ENCODE measurements at places on chromosomes 3 and 15.

DNA sequence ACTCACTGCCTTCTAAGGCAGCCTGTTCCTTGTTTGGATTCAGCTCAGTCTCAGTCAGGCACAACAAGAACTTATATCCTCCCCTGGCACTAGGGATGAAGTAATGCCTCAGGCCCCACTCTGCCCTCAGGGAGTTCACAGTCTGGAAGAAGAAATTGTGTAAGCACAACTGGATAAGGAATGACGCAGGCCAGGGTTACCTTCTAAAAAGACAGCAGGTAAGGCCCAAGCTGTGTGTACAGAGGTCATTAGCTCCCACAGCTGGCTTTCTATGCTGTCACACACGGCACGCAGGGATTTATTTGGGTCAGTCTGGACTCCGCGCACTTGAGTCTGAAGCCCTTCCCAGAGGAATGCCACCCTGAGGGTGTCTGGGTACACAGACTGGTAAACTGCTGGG, 82.9 kb downstream of the IQSEC1 start:
- no peak for DNase-seq

DNA sequence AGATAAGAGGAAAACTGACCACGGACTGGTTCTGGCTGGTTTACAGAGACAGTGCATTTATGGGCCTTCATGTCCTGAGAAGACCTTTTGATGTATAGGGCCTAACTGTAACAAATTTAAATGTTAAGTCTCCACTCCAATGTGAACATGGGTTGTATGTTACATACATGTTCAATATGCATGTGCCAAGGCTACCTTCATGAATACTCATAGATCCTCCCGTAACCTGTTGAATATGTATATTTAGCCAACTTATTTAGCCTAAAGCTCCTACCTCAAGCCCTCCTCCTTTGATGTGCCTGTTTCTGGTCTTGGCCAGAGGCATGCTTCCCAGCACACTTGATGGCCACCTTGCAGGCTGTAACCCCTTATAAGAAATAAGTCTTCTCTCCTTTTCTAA, at the start of gene OR5H2:
Gene OR5H2 (plus strand): TSS at position 301 of the 400 bp plus-strand sequence. CDS start 398 bp downstream, outside the sequence.
- no peak for DNase-seq

- DNase-seq = no peak
These were observed 26.1 kb upstream of the SSR3 start for GRCh38 chr3:156581033-156581432.

DNA sequence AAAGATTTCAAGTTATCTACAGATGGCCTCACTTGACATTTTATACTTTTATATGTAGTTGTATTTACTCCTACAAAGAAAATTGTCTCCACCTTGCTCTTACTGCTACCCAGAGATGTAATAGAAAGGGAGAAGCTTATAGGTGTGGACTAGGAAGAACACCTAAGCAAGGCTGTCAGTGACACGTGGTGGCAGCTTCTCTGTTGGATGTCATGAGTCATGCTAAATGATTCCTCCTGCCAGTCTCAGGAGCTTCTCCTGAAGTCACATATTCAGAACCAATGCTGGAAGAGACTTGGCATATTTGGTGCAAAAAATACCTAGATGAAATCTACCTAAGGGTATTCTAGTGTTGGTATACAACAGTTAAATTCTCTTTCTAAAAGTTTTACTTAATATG, 184.7 kb downstream of the LRRC3B start:
- DNase-seq = no peak

GRCh38 chr3:112751061-112751460, 95.6 kb downstream of the CD200R1L start:
- DNase-seq = no peak

DNA sequence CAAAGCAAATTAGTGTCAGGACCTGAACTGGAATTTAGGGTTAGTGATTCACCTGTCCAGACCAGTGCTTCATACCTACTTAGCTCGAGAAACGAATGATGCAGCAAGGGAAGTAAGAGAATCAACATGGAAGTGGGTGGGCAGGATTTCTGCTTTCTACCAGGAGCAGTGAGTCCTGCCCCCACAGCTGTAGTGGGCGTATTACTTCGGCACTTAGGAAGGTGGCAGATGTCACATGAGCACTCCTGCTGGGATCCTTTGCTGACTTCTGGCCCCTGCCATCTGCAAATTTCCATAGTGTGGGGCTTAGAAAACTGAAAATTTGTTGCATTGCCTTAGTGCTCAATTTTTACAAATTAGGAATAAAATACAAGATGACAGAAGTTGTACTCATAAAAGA, 31.2 kb downstream of the RYR3 start:
- no peak for DNase-seq

DNA sequence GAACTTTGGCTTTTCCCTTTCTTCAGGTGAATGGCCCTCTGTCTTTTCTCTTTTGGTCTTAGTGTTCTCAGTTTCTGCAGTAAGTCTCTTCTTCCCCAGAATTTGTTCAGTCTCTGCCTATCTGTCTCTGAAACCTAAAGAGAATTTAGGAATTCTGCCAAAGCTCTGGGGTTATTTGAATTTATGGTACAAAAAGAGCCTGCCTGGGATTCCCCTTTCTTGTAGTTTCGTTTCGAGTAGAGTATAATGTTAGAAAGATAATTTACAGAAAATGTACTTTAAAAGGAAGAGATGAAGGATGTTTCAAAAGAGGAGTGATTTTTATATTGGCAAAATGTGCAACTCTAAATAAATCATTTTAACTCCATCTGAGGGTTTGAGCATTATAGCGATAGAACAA, 247.4 kb upstream of the SATB1 start:
- DNase-seq = no peak

DNA sequence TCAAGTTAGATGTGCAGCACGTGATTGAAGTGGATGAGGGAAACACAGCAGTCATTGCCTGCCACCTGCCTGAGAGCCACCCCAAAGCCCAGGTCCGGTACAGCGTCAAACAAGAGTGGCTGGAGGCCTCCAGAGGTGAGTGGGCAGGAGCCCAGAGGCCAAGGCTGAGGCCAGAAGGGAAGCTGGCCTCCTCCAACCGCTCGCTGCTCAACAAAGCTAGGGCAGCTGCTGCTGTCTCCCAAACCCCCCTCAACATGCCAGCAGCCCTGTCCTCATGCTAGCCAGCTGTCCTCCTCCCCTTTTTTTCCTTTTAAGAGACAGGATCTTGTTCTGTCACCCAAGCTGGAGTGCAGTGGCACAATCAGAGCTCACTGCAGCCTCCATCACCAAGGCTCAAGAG, 57.0 kb downstream of the BOC start:
- no peak for DNase-seq

DNA sequence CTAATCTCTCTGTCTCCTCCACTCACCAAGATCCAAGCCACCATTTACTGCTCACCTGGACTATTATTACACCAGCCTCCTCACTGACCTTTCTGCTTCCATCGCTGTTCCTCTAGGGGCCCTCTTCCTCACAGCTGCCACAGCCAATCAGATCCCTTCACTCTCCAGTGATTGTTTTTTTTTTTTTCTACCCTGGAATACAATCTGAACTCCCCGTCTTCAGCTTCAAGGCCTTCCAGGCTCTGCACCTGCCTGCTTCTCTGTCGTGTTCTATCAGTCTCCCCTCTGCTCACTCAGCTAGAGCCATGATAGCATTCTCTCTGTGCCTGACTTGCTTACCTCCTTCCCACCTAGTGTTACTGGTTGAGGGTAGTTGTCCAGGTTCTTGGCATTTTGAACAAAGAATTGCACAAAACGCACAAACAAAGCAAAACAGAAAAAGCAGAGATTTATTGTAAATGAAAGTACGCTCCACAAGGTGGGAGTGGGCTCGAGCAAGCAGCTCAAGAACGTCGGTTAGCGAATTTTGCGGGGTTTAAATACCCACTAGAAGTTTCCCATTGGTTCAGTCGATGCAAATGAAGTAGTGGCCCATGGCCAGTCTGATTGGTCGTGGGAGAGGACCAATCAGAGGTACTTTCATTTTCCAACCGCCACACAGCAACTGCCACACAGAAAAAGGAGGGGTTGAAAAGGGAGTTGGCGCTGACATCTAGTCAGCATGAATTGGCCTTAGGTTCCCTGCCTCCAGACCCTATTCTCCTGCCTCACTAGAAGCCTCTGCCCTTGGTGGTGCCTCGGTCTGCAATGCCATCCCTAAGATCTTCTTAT, 188.9 kb downstream of the TLE3 start:
- DNase-seq = no peak

GRCh38 chr3:14891135-14892132, 55.9 kb upstream of the NR2C2 start:
- DNase-seq = no peak

DNA sequence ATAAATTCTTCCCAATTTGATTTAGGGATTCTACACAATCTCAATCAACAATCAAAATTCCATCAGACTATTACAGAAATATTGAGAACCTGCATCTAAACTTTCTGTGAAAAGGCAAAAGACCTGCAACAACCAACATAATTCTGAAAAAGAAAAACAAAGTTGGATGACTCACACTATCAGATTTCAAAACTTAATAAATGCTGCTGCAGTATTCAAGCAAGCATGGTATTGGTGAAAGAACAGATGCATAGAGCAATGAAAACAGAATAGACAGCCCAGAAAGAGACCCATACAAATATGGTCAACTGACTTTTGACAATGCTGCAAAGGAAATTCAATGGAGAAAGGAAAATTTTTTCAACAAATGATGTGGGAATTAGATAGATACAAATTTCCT, 477.1 kb upstream of the NR2F2 start:
- DNase-seq = no peak

- no peak for DNase-seq
These were observed 192.8 kb upstream of the THBS1 start for GRCh38 chr15:39388118-39388517.

GRCh38 chr3:69458803-69459365, 73.0 kb upstream of the FRMD4B start:
- DNase-seq = no peak

DNA sequence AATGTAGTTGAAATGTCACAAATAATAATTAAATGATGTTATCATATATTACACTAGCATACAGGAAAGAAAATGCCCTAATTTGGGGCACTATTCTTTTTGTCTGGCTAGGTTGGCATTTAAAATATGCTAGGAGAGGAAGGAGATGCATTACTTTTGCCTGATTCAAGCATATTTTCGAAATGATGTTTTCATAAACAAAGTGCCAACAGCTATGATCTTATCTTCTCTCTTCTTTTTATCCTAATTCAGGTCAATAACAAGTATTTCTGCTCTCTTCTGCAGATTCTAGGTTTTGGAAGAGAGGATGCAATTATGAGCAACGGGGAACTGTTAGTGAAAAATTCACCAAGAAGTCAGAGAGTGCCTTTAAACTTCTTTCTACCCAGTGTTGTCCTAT, 55.8 kb upstream of the NR2F2 start:
- no peak for DNase-seq

DNA sequence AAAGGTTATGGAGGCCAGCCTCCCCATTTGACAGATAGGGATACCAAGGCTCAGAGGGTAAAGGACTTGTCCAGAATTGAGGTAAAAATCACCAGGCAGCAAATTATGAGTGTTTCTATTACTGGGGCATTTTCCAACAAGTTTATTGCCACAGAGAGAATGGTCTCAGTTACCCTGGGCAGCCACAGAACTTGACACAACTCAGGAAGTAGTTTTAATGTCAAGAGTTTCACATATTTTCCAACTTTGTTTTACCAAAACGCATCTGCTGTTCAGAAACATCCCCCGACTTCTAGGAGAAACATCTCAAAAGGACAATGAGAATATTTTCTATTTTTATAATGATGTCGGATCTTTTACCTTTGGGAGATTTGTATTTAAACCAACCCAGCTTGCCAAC, 107.5 kb upstream of the MRPS22 start:
- no peak for DNase-seq

DNA sequence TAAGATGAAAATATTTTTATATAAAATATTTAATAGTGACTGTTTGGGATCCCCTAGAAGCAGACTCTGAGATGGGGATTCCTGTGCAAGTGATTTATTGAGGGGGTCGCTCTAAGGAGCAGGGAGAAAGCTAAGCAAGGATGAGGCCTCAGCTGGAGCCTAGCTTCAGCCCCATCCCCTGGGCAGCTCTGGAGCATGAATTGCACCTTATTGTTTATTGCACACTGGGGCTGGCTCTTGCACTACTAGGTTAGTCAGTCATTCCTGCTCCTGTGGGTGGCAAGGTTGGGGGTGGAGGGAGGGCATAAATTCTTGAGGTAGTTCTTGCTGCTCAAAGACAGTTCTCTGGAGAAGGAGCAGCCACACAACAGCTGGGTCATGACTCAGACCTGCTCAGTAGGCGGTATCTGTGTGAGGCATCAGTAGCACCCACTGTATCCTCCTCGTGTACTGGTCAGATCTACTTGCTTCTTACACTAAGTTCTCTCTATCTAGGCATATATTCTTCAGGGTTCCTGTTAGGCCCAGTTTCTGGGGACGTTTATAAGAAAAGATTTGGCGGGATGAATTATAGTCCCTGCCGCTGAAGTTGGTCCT, 27.2 kb upstream of the TNFSF10 start:
- peak; percentile 65 for DNase-seq

DNA sequence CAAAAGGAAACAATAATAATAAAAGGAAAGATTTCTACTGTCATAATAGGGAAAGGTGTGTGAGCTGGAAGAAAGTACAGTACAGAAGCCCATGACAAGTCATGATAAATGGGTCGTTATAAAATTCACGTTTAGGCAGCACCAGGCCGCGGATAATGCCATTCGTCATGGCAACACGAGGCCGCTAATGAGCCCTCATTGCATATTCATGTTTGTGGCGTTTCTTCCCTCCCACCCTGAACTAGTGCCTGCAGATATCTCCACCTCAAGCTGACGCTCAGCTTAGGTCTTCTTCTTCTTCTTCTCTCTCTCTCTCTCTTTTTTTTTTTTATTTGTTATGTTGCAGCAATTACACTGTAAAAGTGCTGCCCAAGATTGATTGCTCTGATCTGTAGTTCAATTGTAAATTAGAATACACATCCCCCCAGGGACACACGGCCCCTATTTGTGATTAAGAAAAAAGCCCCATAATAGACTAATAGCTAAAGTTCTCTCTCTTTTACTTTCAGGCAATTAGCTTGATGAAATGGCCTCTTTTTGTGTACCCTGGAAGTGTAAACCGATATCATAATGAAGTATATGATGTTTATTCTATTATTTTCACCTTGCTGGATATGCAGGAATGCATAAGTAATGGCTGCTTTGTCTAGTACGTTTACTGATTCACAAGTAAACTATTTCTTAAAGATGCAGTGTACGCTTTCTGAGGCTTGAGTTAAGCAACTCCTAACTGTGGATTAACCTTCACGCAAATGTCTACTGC, 61.9 kb upstream of the NR2F2 start:
- no peak for DNase-seq

GRCh38 chr3:39744746-39745145, 64.7 kb upstream of the MYRIP start:
- no peak for DNase-seq
